Cardiac muscle cell (in vitro differentiated cells and primary cell): ENCODE measurements at places on chromosomes 3 and 15. TPM values are rescaled to one million over a fixed set of nuclear protein-coding genes. Genes with fewer than 3 reads are reported as not detected.
A peak's percentile ranks its signal among the peaks of the same experiment; 100 is the strongest.

ERC2 gene
- total RNA-seq, result 8.5 and 29.0 TPM in 2 replicates

CCR1 gene
- 0.07 TPM in 1 of 2 replicates, not detected in the other for total RNA-seq

UROC1 gene
- not detected in 2 replicates for total RNA-seq

ADIPOQ gene
- total RNA-seq, result not detected in 2 replicates

ACKR2 gene
- total RNA-seq, result 0.15 and 0.35 TPM in 2 replicates

DNA sequence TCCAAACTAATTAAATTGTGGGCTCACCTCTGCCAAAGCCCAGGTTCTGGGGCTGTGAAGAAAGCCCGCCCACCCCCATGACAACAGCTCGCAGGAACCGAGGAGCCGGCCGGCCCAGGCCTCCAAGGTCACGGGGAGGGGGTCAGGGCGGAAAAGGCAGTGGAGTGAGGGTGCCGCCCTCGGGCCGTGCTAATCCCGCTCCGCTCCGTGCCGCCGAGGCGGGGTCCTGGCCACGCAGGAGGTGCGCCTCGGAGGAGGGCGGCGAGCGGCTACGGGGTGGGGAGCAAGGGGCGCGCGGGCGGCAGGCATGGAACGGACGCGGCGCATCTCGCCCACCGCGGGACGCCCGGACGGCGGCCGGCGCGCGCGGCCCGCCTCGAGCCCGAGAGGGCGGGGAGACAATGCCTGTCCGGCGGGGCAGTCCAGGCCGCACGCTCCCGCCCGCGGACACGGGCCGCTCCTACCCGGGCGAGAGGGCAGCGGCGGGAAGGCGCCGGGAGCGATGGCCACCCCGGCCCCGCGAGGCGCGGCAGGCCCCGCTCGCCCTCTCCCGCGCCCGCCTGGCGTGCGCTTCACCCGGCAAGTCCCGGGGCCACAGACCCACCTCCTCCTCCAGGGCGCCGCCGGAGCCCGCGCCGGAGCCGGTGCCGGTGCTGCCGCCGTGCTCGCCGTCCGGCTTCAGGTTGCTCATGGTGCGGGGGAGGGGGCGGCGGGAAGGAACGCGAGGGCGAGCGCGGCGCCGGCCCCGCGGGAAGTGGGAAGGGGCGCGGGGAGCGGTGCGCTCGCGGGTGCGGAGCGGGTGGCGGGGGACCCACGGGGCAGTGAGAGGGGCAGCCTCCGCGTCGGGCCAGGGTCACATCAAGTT lies 528 bp downstream of the RBPMS2 start:
- DNase-seq, result peak; percentile 16

GRCh38 chr3:185411133-185411532 lies 48.2 kb downstream of the MAP3K13 start:
- no peak for DNase-seq

DNA sequence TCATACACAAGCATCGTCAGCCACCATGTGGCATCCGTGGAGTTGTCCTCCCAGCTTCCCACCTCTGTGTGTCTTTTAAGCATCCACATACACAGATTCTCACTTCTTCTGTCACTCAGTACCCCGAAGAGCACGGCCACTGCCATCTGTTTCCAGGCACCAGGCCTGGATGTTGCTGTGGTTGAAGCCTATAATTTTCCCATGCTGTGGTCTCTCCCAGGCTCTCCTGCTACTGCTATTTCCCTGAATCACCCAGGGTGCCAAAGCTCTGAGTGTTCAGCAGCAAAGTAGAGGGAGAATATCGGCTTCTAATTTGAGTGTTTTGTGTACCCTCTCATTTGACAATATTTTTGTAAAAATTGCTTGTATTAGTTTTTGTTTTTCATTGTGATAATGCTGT lies 265.7 kb downstream of the DIPK2A start:
- DNase-seq, result no peak

DNA sequence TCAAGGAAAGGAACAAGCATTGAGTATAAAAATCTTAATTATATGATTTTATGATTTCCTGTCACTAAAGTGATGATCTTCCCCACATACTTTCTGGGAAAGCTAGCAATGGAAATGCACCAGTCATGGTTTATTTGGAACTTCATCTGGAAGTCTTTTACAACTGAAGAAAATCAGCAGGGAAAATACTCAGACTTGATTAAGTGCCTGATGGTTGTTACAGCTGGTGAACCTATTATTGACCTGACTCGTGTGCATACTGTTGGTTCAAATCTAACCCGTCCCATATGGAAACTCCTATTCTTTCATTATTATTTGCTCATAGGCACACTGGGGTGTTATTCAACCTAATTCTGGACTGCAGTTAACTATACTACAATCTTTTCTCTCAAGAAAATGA lies 701.8 kb upstream of the CCDC54 start:
- DNase-seq, result no peak

DNA sequence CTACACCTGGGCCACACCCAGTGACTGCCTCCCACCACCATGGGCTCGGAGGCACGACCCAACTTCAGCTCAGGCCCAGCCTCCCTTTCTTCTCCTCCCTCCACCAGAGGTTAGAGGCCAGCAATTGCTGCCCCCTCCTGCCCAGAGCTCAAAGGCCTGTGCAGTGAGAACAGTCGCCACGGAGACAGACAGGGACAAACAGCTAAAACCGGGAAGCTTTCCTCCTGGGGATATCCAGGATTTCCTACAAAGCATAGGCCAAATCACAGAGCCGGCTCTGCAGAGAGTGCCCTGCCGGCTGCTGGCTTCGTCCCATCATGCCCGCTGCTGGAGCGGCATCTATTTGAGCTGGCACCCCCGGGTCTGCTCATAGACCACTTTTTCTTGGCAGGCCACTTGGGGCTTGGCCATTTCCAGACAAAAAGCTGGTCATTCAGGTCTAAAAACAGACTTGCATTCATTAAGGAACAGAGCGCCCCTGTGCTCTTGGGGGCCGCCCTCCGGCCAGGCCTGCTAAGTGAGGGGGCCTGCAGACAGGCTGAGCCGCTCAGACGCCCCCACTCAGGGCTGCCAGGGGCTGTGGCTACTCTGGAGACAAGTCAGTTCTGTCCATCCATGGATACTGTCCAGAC lies 17.5 kb downstream of the GRAMD2A start:
- no peak for DNase-seq

DNA sequence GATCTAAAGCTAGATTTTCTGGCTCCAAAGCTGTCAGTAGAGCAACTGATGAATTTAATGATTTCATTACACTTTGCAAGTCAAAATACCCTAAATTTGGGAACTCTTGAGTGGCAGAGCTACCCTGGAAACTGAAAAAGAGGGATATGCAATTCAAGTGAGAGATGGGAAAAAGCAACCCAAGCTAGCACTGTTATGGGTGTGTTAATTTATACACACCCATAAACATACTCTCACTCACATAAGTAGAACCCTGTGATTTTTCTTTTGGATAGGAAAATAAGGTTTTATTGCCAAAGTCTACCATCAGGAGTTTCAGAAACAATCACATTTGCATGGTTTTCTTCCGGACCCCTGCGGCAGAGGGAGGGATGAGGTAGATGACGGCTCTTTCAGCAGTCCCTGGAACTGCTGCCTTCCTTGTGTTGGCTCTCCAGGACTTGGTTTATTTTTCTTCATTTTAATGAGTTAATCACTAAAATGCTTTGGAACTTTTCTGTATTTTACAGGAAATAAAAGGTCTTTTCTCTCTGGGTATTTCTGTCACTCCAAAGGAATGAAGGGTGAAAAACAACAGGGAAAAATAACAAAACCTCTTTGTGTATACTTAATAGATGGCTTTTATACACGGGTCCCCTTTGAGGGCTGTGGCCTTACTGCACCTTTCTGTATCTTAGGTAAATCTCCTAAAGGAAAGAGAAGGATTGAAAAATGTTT lies 63.8 kb downstream of the TTC23 start:
- no peak for DNase-seq

GRCh38 chr3:129824926-129825541 lies 68.5 kb downstream of the TMCC1 start:
- DNase-seq, result peak; percentile 67

DNA sequence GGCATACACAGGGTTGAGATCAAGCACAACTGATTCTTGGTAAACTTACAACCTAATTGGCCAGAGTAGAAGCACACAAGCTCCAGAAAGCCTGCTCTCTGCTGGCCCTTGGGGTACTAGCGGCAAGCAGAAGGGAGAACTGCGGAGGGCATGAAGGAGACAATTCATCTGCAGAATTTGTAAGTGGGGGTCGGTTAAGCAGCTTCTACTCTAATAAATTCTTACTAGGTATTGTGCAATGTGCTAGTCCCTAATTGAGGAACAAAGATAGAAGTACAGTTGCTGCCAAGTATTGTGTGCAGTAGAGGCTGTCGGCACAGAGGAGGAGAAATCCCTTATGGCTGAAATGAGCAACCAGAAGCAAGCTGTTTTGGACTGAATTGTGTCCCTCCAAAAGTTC lies 91.2 kb upstream of the VEPH1 start:
- DNase-seq, result no peak

GRCh38 chr15:94965593-94965992 lies 734.2 kb downstream of the MCTP2 start:
- DNase-seq, result no peak

GRCh38 chr3:135622656-135623055 lies 342.9 kb upstream of the PPP2R3A start:
- no peak for DNase-seq

GRCh38 chr3:184715943-184716621 lies 4.2 kb upstream of the MAGEF1 start:
- DNase-seq, result peak; percentile 59

DNA sequence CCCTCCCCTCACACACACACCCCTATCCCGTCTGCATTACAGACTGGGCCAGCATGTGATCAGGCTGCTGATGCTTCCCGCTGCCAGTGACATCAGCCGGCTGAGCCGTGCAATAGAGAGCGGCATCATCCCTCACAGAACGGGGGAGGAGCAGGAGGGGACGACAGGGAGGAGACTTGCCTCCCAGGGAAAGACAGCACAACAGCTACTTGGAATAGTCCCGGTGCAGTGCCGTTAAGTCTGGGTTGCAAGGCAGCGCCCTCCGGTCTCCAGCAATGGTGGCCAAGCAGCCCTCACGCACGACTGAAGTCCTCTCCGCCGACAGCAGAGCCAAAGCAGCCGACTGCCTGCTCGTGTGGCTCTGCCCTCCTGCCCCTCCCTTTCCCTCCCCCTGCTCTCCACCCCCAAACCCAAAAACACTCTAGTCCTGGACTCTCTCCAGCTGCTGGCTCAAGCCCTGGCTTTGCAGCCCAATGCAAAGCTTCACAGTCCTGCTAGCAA lies 31.5 kb upstream of the RPS17 start:
- peak; percentile 82 for DNase-seq

DNA sequence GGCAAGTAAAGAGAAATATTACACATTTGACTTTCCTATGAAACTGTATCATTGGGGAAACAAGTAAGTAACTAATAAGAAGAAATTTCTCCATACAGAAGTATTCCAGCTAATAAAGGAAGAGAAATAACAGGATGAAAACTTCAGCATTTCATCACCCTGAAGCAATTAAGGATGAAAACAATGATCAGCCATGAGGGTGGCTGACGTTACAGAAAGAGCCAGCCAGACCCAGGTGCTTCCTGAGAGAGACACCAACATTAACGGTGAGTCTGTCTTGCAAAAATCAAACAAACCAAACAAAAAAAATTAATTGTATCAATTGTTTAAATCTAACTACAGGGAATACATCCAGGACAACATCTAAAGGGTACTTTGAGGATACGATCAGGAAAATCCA lies 190.0 kb downstream of the ARRDC4 start:
- no peak for DNase-seq

DNA sequence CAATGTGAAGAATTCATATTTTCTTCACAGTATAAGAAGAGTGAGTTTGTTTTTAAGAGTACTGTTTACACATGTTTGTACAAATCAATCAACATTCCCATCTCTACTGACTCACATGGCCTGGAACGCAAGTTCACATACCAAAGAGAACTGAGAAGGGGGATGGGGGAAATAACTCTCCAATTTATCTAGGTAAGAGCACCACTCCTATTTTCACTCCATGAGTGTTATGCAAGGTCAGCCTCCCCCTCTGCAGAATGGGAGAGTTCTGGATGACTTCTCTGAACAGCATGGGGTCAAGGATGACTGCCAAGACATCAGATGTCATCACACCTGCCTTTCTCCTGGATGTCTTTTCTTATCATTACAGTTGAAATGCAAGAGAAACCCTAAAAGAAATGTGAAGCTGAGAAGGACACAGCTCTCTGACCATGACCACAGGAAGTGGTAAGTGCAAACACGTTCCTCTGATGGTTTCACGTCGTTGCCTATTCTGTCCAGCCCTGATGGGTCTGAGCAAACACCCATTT lies 95.2 kb downstream of the SEMA6D start:
- peak; percentile 47 for DNase-seq

DNA sequence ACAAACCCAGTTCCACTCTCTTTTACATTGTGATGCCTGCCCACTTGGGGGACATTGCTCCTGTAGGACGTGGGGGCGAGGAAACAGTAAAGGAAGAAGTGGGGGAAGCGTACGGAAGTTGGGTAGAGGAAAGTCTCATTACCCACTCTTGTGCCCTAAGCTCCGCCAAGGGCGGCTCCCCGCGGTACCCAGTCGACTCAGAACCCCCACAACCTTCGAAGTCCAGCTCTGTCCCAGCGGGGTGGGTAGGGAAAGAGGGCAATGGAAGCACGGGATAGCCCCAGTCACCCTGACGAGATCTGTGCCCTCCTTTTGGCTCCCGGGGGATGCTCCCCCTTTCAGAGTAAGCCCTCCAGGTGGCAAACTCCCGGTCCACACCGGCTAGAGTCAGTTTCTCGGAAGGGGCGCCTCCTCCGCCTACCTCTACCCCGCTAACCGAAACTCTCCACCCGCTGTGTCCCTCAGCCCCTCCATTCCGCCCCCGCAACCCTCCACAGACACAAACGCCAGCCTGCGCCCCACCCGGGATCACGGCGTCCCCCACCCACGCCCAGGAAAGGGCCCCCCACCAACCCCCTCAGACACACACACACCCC lies 527 bp downstream of the CSNK1G1 start:
- peak; percentile 40 for DNase-seq

- peak; percentile 45 for DNase-seq
Observed at GRCh38 chr15:45499426-45499825, 23.1 kb downstream of the SLC30A4 start.

DNA sequence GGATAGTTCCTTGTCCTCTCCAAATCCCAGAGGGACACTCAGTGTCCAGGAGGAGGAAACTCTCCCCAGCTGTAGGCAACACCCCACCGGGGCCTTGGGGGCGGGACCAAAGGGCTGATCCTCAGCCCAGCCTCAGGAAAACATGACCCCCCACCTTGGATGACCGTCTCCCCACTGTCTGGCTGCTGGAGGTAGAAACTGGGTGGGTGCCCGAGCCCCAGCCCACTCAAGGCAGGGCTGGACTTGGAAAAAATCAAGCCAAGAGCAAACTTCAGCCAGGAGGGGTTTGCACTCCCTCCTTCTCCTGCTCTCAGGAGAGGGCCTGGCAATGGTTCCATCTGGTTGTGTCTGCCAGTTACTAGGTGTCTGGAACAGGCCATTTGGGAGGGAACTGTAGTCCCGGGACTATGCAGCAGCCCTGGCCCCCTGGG lies 3.6 kb upstream of the RASL12 start:
- DNase-seq, result peak; percentile 74

DNA sequence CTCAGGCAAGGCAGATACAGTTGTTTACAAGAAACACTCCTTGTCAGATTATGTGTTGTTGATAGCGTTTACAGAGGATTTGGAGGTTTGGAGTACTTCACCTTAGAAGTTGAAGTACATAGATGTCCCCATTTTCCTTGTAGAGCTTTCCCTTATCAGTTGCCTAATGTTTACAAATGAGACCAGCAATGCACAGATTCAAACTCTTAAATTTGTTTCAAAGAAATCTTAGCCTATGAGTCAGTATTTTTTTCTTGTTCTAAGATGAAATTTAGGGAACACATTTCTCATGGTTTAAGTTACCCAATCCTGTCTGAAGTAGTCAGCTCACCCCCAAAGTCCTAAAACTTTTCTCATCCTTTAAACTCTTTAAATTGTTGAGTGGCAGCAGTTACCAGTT lies 6.3 kb upstream of the EIF5A2 start:
- no peak for DNase-seq

GRCh38 chr3:59107856-59108815 lies 58.3 kb upstream of the CFAP20DC start:
- DNase-seq, result no peak
